ENCODE measurements at places on chromosomes 4 and X.

DNA sequence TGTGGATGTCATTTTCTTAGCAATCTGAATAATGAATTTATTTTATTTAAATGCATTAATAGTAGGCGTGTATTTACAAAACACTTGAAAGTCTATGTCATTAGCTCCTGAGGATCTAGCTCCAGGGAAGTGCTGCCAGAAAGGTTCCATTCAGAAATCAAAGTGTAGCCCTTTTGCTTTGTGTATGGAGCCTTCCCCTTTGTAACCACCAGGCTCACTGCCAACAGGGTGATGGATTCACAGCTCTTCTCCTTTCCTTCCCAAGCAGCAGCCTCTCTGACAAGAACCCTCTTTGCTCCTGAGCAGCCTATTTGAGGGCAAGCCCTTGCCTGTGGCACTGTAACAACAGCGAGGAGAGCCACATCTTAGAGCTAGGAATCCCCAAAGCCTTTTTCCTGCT, 286.0 kb upstream of the RASGEF1B start:
- no peak for DNase-seq

GRCh38 chrX:116010939-116011338, 159.6 kb upstream of the AGTR2 start:
- DNase-seq, result no peak

DNA sequence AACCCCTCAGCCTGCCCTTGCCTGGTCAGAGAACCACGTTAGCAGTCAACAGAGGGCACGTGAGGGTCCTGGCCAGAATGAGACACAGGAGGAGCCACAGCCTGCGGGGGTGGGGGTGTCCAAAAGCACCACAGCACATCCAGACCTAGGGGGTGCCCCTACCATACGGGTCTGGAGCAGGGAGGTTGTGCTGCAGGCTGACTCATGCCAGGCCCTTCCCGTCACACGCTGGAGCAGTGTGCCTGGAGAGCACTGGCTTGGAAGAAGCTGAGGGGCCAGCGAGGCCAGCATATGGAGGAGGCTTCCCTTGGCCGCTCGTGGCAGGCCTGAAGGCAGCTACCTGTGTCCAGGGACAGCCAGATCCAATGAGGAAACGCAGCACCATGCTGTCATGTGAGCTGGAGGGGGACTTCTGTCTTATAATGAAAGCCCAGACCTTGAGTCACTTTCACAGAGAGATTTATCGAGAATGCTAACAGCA, 1.5 kb upstream of the IRAK1 start:
- no peak for DNase-seq

DNA sequence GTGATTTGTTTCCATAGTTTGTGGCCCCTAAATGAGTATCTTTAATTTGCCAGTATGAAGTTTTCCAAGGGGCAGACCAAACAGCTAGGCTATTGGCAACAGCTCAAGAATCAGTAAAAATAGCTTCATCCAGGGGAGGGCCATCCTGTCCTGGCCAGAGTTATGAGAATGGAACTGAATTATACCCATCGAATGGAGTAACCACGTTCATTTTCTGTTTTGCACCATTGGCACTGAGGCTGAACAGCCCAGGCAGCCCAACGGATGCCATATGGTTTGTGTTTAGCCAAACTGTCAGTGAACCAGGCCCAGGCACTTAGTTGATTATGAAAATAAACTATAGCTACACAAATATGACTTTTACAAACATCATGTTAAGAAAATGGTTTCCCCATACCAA, 17.7 kb upstream of the ASB5 start:
- no peak for DNase-seq

GRCh38 chr4:47690611-47691010, 147.3 kb downstream of the CORIN start:
- no peak for DNase-seq

DNA sequence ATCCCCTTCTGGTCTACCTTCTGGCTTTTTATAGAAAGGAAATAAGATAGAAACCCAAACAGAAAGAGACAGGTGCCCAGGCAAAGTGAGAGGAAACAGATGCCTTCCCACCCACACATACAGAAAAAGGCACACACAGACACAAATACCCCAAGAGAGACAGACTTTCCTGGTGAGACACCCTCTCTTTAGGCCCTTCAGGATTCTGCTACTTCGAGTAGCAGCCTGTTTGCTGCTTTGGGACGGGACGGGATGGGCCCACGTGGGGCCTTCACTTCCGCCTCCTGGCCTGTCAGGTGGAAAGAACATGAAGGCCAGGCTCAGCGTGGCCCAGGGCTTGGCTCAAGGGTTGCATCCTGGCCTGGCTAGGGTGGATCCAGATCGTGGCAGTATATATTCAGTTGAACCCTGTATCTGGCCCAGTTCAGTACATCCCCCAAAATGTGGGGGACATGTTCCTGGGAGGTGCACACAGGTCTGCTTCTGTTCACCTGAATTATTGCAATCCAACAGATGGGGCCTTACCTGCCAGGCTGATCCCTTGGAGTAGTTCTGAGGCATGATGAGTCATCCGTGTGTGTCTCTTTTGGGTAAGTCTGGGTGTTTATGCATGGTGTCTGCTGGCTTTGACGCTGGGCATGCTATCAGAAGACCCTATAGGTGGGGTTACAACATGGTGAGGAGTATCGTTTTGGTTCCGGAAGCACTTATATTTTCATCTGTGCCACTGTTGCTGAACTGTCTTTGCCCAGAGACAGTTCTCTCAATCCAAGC, 2.4 kb downstream of the ZNF275 start:
- DNase-seq, result no peak

DNA sequence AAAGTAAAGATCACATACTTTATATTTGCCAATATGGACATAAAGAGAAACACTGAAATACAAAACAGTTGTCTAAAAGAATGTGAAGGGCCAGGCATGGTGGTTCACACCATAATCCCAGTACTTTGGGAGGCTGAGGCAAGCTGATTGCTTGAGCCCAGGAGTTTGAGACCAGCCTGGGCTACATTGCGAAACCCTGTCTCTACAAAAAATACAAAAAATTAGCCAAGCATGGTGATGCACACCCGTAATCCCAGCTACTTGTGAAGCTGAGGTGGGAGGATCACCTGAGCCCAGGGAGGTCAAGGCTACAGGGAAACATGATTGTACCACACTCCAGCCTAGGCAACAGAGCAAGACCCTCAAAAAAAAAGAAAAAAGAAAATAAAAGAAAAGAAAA, 11.8 kb downstream of the RBM47 start:
- DNase-seq, result no peak

- no peak for DNase-seq
Observed at GRCh38 chrX:8914681-8915080, 113.5 kb upstream of the FAM9A start.

GRCh38 chr4:122764821-122765215, 32.3 kb downstream of the BBS12 start:
- DNase-seq, result no peak

GRCh38 chr4:138643827-138644226, 371.8 kb upstream of the NOCT start:
- DNase-seq, result no peak

- no peak for DNase-seq
Observed at GRCh38 chr4:125390126-125390525, 75.4 kb downstream of the FAT4 start.

DNA sequence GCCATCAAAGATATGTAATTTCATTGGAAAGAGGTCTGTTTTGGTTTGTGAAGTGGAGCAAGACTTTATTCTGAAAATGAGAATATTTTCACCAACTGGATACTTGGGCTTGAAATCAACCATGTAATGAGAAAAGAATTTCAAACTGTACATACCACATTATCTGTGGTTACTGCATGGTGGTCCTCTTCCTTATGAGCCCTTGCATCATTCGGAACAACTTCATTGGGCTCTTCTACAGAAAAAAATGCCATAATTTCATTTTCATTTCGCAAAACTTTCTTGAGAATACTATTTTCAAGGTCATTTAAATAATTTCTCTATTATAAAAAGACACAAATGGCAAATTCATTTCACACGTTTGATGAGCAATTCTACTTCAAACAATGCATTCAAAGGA, 148.6 kb upstream of the RPS6KA6 start:
- DNase-seq, result no peak

DNA sequence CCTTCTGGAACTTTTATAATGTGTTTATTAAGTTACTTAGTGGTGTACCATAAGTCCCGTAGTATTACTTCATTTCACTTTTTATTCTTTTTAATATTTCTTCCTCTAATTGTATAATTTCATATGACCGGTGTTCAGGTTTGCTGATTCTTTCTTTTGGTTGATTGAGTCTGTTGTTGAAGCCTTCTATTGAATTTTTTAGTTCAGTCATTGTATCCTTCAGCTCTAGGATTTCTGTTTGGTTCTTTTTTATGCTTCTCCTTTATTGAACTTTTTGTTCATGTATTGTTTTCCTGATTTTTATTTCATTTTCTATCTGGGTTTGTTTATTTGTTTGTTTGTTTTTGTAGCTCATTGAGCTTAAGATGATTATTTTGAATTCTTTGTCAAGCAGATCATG, 8.8 kb downstream of the CEP44 start:
- no peak for DNase-seq

DNA sequence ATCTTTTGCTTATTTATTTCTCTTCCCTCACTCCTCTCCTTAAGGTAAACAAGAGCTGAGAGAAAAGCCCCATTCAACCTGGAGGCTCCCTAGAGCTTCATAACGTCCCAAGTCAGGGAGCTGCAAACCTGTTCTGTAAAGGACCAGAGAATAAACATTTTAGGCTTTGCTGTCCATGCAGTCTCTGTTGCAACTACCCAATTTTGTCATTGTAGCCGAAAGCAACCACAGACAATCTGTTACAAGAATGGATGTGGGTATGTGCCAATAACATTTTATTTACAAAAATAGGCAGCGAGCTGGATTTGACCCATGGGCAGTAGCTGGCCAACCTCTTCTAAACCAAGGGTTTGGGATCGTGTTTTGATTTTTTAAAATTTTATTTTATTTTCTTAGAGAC, 71.3 kb upstream of the TBL1X start:
- no peak for DNase-seq

- DNase-seq, result no peak
Observed at GRCh38 chr4:120923207-120923522, 639 bp upstream of the PRDM5 start.

- no peak for DNase-seq
Observed at GRCh38 chrX:2360731-2361130, 140.0 kb downstream of the DHRSX start.

- DNase-seq, result no peak
Observed at GRCh38 chrX:108699368-108699767, 37.0 kb downstream of the IRS4 start.

DNA sequence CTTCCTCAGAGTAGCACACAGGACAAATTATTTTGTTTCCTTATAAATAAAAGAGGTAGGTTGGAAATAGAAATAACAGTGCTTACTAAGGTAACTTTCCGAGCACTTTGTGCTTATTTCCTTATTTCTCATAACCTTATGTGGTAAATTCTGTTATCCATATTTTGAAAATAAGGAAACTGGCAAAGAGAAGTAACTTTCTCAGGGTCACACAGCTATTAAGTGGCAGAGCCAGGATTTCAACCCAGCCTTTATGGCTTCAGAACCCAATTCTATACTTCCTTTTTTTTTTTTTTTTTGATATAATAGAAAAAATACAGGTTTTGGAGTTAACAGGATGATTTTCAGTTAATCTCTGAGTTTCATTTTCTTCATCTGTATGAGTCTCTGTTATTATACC, 3.3 kb downstream of the UTP3 start:
- DNase-seq, result no peak

DNA sequence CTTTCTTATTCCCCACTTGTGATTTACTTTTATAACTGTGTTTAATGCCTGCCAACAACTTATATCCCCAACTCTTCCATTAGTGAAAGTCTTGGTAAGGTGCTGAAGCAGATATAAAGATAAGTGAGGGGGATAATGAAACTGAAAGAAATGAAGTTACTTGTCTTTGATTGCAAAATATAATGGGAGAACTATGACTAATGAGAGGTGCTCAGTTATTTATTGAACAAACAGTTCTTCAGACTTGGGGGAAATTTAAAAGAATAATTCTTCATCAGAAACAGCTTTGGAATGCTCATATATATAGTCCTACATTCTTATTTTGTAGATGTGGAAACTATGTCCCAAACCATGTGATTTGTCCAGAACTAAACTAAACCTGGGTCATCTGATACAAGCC, 213.5 kb downstream of the TEX13A start:
- DNase-seq, result no peak

- DNase-seq, result no peak
Observed at GRCh38 chr4:174928575-174929253, 10.6 kb downstream of the ADAM29 start.

- no peak for DNase-seq
Observed at GRCh38 chr4:112086036-112086434, 59.2 kb upstream of the FAM241A start.

DNA sequence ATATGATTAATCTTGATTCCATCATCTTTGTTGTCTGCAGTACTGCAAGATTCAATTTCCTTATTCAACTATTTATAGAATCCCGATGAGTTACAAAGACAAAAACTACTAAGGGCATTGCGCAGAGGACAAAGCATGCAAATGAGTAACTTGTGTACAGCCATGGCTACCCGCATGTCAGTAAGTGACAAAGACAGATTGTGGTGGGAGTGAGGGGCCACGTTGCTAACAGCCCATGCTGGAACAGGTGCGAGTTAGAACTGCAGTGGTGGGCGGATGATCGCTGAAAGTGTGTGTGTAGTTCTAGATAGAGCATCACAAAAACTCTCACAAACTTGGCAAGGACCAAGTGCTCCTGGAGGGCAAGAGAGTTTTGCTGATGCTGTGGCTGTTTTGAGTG, 49.5 kb downstream of the ACOX3 start:
- no peak for DNase-seq

DNA sequence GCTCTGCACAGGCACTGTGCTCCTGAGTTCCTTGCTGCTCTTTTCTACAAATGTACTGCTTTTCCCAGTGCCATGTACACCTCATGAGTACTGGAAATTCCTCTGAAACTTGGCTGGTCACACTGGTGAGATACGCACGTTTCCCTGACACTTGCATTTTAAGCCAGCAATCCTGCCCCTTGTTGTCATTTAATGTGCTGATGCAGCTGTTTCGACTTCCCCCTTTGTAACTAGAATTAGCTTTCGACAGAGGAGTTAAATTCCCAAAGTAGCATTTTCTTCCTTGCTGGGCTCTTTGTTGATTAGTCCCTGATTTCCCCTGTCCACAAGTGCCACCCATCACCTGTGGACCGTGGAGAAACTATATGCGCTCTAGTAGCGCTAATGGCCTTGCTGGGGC, 77.5 kb downstream of the IQCM start:
- DNase-seq, result no peak

DNA sequence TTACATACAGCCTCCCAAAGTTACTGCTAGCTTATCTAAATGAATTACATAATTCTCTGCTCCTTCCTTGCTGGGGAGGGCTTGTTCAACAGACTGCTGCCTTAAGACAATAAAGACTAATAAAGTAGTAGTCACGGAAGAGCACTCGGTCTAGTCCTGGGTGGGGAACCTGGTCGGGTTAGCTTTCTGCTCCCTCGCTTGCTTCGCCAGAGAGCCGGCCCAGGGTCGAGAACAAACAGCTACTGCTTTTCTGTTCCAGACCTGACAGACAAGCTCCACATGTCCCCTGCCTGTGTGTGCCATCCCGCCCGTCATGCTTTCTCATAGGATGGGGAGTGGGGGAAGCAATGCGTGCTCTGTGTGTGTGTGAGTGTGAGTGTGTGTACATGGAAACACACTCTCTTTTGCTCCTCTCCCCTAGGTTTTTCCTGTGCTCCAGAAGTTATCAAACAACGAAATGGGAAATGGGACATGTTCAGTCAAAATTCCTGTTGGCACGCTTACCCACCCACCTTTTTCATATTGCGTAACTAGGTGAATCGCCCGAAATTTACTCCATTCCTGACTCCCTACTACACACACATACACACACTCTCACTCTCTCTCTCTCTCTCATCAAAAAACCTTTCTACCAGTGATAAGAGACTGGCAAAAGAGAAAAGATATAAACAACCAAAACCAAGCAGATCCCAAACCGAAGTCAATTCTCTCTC, 1.3 kb downstream of the NPY1R start:
- no peak for DNase-seq
